Activated CD4-positive, alpha-beta T cell treated with anti-CD3 and anti-CD28 coated beads, Interleukin-2, amount 10 ng/mL, durations not matched to agents 24 days and 14 days (primary cell): ENCODE measurements at places on chromosomes 2 and 18. TPM values are rescaled to one million over a fixed set of nuclear protein-coding genes. Genes with fewer than 3 reads are reported as not detected.

TP53I3 gene
- 1.2 and 2.0 TPM in 2 replicates for total RNA-seq

TMEM214 gene
- 93.4 and 98.6 TPM in 2 replicates for total RNA-seq

HOXD8 gene
- not detected in 2 replicates for total RNA-seq

GRCh38 chr18:48817021-48817461, 133.7 kb downstream of the SMAD7 start:
- no peak overlapping the region for H3K27ac ChIP-seq
- no peak for DNase-seq
- peaks cover 60% of the 10 kb centered on the region for H3K4me1 ChIP-seq
- no peak overlapping the region for H3K4me3 ChIP-seq

- no peaks in the 10 kb centered on the region for H3K27me3 ChIP-seq
- peak; percentile 75 for DNase-seq
- H3K27ac ChIP-seq, result peak overlapping the region; percentile 97
- H3K36me3 ChIP-seq, result peaks cover 18% of the 10 kb centered on the region
Observed at GRCh38 chr2:157466764-157467163, 22.9 kb upstream of the CYTIP start.

- no peak for DNase-seq
- H3K36me3 ChIP-seq, result no peaks in the 10 kb centered on the region
- H3K4me1 ChIP-seq, result peaks cover 12% of the 10 kb centered on the region
- H3K27me3 ChIP-seq, result peaks cover 40% of the 10 kb centered on the region
Observed at GRCh38 chr2:38038682-38039081, 37.3 kb downstream of the CYP1B1 start.

DNA sequence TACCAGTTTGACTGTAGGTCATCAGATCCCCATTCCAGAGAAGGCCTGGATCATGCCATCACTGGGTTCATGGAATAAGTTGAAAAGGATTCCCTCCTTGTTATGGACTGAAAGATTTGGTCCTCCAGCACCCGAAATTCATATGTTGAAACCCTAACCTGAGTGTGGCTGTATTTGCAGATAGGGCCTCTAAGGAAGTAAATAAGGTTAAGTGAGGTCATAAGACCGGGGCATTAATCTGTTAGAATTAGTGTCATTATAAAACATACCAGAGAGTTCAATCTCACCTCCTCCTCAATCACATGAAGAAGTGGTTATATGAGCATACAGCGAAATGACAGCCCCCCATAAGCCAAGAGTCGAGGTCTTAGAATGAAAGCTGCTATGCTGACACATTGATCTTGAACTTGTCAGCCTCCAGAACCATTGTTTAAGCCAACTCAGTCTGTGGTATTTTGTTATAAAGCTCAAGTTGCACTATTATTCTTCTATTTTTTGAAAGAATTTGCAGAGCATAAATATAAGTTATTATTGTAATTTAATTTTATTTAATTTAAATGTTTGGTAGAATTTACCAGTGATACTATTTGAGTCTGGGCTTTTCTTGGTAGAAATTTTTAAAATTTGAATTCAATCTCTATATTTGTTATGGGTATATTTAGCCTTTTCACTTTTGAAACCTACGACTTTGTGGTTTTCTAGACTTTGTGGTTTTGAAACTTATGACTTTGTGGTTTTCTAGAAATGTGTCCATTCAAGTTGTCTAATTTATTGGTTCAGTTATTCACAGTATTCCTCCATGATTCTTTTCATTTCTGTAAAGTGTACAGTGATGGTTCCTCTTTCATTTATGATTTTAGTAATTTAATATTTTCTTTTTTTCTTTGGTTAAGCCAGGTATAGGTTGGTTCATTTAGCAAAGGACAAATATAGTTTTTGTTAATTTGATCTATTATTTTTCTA, 1206.7 kb upstream of the CDH2 start:
- no peak overlapping the region for H3K27ac ChIP-seq
- no peak for DNase-seq
- H3K4me3 ChIP-seq, result no peak overlapping the region
- H3K27me3 ChIP-seq, result no peaks in the 10 kb centered on the region
- H3K36me3 ChIP-seq, result no peaks in the 10 kb centered on the region

DNA sequence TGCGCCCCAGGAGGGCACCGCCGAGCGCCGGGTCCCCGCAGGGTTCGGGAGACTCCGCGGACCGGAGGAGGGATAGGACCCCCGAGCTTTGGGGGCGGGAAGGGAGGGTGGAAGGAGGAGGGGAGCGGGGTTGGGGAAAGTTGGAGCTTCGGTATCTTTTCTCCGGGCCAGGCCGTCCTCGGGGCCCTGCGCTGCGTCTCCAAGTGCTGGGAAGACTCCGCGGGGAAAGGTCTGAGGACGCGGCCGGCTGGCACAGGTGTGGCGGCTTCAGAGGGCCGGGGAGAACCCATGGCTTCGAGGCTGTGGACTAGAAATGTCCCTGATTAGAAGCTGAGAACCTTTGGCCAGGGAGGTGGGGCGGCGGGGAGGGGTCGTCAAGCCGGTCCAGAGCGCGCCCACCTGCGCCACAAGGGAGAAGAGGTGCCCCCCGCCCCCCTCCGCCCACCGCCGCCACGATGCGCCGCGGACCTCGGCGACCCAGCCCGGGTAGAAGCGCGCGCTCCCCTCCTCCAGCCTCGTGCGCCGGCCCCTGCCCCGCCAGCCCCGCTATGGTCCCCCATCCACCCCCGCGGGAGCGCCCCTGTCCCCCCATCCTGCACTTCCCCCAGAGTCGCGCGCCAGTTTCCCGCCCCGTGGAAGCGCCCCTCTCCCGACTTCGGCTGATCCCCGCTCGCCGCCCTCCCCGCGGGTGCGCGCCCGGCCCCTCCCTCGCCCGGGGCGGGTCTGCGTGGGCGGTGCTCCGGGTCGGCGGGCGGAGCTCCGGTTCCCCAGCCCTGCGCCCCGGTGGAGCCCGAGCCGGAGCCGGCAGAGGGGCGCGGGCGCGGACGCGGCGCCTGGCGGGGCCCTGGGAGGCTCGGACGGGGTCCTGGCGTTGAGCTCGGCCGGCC, at the start of gene SNTG2:
Gene SNTG2, plus strand, starts transcription at position 770 of the 887 bp plus-strand sequence. CDS start 148 bp downstream, outside the sequence.
- DNase-seq, result peak; percentile 91
- H3K27ac ChIP-seq, result no peak within 1 kb of the TSS
- peaks cover 45% of the 10 kb centered on the region for H3K27me3 ChIP-seq
- peaks cover 19% of the 10 kb centered on the region for H3K4me1 ChIP-seq

- no peaks in the 10 kb centered on the region for H3K36me3 ChIP-seq
- peaks cover 11% of the 10 kb centered on the region for H3K4me1 ChIP-seq
- DNase-seq, result peak; percentile 85
Observed at GRCh38 chr2:150487537-150488429, at the start of gene RND3. Gene RND3, minus strand, starts transcription at chr2:150487667. Its CDS starts 250 bp downstream, at chr2:150487417.

DNA sequence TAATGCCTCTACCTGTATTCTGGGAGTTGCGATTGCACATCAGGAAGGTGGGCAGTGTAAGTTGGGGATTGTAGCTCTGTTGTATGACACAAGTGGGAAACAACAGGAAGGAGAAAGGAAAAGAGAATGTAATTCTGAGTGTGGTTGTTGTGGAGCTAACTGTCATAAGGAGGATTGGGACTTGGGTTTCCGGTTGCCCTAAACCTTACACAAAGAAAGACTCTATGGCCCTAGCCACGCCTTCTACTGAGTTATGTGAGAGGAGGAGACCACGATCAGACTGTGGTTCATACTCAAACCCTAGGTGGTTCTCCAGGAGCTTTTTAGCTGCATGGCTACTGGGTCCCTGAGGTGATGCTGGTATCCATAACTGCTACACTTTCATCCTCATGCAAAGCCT, 86.5 kb downstream of the TANC1 start:
- no peaks in the 10 kb centered on the region for H3K36me3 ChIP-seq
- no peak for DNase-seq
- H3K27me3 ChIP-seq, result no peaks in the 10 kb centered on the region

DNA sequence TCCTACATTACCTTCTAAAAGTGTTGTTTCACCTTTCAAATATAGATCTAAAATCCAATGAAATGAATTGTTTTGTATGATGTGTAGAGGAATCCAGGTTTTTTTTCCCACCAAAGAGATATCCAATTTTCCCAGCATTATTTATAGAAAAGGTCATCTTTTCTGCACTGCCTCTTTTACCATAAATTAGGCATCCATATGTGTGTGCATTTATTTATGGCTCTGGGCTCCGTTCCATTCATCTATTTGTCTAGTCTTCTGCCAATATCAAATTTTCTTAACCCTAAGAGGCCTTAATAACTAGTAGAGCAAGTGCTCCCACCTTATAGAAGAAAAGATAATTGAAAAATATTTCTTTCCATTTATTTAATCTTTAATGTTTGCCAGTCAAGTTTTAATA, 88.3 kb downstream of the ATAD2B start:
- H3K4me3 ChIP-seq, result no peak overlapping the region
- peaks cover 20% of the 10 kb centered on the region for H3K36me3 ChIP-seq
- no peak for DNase-seq
- H3K4me1 ChIP-seq, result no peaks in the 10 kb centered on the region

GRCh38 chr2:208224802-208225201, 30.1 kb downstream of the IDH1 start:
- H3K36me3 ChIP-seq, result no peaks in the 10 kb centered on the region
- no peak for DNase-seq
- no peaks in the 10 kb centered on the region for H3K4me1 ChIP-seq
- H3K27ac ChIP-seq, result no peak overlapping the region

DNA sequence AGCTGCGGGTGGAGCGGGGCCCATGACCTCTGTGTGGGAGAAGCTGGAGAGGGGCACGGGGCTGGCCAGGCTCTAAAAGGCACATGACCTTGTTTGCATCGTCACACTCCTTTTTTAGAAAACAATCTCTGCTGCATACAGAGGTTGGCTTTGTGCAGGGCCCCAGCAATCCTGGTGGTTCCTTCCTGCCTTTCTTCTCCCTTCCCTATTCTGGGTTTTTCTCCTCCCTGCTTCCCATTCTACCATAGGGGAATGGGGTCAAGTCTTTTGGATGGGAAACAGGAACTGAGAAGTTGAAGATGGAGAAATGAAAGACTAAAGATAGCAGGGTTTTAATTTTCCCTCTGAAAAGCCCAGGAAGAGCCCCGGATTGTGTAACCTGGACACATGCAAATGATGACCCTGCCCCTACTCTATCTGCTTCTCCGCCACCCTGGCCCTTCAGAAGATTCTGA, 53.9 kb downstream of the ASAP2 start:
- DNase-seq, result no peak
- no peaks in the 10 kb centered on the region for H3K36me3 ChIP-seq
- peaks cover 1% of the 10 kb centered on the region for H3K4me1 ChIP-seq
- no peak overlapping the region for H3K4me3 ChIP-seq
- peaks cover 14% of the 10 kb centered on the region for H3K27me3 ChIP-seq
- H3K27ac ChIP-seq, result no peak overlapping the region

DNA sequence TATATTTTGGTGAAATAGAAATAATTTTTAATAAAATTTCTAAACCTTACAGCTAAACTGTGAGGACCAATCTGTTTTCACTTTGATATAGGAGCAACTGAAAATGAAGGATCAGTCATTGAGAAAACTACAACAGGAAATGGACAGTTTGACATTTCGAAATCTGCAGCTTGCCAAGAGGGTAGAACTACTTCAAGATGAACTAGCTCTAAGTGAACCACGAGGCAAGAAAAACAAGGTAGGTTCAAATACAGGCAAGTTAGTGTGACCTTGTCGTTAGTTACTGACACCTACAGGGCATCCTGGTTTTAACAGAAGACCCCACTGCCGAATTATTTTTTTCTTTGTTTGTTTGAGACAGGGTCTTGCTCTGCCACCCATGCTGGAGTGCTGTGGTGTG, 75.5 kb upstream of the STON1 start:
- DNase-seq, result peak; percentile 50
- H3K4me1 ChIP-seq, result peaks cover 16% of the 10 kb centered on the region
- no peaks in the 10 kb centered on the region for H3K27me3 ChIP-seq
- H3K4me3 ChIP-seq, result no peak overlapping the region

DNA sequence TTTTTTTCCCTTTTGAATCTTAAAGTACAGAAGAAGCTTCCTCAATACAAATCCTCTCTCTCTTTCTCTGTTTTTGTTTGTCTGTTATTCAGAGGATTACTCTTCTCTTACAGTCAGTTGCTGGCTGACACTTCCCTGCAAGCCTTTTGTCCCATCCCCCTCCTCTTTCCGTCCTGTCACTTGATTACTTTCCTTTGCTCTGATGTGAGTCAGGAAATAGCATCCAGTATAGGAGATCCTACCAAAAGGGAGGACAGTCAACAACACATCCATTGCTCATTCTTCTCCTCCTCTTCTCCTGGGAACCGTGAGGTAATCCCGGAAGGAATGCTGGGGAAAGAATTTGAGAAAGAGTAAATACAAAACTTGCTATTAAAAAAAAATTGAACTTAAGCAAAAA, 79.3 kb upstream of the SCN7A start:
- no peaks in the 10 kb centered on the region for H3K27me3 ChIP-seq
- H3K4me1 ChIP-seq, result no peaks in the 10 kb centered on the region
- H3K4me3 ChIP-seq, result no peak overlapping the region

- peaks cover 17% of the 10 kb centered on the region for H3K27me3 ChIP-seq
- no peak overlapping the region for H3K4me3 ChIP-seq
- H3K36me3 ChIP-seq, result no peaks in the 10 kb centered on the region
- peaks cover 5% of the 10 kb centered on the region for H3K4me1 ChIP-seq
Observed at GRCh38 chr2:178397002-178397605, 53.9 kb downstream of the PRKRA start.

DNA sequence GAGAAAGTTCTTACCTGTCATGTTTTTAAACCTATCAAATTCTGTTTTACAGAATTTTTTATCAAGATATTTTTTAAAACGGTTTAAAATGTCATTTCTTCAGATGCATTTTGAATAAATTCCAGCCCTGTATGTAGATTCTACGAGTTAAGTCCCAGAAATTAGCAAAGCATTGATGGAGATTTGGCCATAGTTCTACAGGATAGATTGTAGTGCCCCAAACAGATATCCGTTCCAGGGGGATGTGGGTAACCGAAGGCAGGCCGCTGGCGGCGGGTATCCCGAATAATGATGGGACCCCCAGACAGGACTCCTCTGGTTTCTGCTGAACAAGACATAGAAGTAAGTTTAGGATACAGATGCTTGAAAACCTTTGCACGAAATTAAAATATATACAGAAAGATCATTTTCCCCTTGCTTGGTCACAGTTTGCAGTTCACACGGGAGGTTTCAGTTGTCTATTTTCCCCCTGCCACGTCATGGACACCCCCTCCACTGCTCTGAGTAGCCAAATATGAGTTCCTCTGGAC, 755 bp downstream of the NOL4 start:
- H3K27ac ChIP-seq, result no peak overlapping the region
- DNase-seq, result no peak
- H3K36me3 ChIP-seq, result no peaks in the 10 kb centered on the region
- no peak overlapping the region for H3K4me3 ChIP-seq
- no peaks in the 10 kb centered on the region for H3K4me1 ChIP-seq

DNA sequence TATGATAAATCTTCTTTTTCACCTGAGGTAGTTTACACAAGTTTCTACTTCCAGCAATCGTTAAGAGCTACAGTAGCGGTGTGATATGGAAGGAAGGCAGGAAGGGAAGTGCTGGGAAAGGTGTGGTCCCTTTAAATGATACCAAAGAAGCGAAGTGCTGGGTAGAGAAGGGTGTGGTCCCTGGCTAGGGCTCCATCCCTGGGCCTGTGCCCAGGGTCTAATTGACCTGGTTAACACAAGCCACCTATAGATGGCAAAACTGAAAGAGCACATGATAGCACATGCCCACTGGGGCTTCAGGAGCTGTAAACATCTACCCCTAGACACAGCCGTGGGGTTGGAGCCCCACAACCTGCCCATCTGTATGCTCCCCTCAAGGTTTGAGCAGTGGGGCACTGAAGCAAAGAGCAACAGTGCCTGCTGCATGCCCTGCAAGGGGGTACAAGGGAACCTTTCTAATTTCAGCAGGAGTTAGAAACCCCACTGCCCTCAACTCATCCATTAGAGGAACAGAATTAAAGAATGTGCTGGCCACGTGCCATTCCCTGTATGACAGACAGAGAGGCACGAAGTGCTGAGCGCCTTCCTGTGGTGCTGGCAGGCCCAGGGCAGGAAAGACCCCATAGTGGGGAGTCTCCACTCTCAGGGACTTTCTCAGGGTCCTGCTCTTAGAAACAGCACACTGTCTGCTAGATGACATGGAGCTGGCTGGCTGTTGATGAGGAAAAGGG, 153.1 kb upstream of the LMAN1 start:
- H3K4me3 ChIP-seq, result no peak overlapping the region
- DNase-seq, result no peak
- no peaks in the 10 kb centered on the region for H3K36me3 ChIP-seq
- no peaks in the 10 kb centered on the region for H3K27me3 ChIP-seq
- no peaks in the 10 kb centered on the region for H3K4me1 ChIP-seq
